ENCODE measurements at places on chromosomes 5 and 9.

GRCh38 chr9:134560654-134561053 is 80.9 kb upstream of the COL5A1 start:
- DNase-seq, result no peak

DNA sequence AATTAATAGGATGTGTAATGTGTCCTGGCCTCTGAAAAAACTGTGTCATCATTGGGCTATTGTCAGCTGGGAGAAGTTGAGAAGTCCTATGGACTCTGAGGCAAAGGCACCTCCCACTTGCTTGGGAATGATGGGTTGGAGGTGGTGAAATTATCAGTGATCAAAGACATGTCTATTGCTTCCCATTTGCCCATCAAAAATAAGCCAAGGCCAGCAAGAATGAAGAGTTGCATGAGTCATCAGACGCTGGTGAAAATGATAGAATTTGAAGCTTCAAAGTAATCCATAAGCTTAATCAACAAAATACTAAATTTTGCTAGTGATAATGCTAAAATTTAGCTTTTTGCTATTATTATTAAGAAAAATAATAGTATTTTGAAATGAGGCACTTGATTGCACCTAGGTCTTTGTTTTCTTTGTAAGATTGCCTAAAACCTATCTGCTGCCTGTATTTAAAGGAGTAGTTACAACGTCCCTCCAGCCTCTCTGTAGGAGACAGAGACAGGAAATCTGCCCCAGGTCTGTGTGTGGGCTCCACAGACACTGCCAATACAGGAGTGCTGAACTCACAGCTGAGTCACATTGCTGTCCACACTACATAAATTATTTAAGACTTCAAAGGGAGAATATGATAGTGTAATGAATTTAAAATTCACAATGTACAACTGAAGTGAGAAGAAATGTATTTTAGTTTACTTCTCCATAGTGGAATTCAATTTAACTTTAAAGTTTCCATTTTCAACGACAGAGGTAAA is 48.4 kb upstream of the APC start:
- DNase-seq, result peak; percentile 90

- DNase-seq, result no peak
Observed at GRCh38 chr5:142222225-142222865, 102.5 kb downstream of the SPRY4 start.

DNA sequence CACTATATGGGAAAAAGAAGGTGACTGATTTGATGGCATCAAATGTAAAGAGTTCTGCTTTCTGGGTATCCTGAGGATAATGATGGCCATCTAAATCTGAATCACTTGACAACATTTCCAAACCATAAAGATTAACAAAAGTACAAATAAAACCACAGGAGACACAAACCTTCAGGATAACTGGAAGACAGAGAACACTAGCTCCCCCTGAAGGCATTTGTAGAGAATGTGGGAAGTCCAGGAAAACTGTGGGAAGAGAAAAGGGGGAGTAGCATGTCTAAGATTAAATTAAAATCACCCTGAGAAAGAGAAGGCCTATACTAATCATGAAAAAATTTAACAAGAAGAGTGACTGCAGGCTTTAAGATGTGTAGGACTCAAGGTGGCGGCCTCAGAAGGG is 116.2 kb downstream of the PRELID2 start:
- DNase-seq, result peak; percentile 33

GRCh38 chr9:87206064-87206661 is 258.9 kb upstream of the GAS1 start:
- peak; percentile 85 for DNase-seq

GRCh38 chr9:89919171-89919681 is 314.4 kb downstream of the GADD45G start:
- DNase-seq, result no peak

DNA sequence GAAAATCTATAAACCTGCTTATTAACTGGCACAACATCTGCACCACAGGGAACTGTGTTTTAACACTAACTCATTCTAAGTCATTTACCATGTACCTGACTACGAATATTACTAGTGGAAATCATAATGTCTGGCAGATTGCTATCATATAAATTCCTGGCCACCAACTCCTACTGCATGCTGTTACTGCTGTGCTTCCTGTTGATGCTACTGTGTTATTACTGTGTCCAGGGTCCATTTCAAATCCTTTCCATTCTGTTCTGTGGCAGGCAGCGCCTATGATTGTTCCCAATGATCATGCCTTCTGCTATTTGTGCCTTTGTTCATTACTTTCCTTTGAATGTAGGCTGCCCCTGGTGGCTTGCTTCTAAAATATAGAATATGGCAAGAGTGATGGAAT is 4.7 kb upstream of the ZNF131 start:
- no peak for DNase-seq

GRCh38 chr9:106675780-106676179 is 187.2 kb upstream of the ZNF462 start:
- no peak for DNase-seq

GRCh38 chr9:92720807-92721535 is 43.7 kb downstream of the BICD2 start:
- DNase-seq, result no peak

Measured in fibroblast of skin of abdomen (primary cell).